ENCODE measurements at places on chromosomes 16 and 17. TPM values are rescaled to one million over a fixed set of nuclear protein-coding genes. Genes with fewer than 3 reads are reported as not detected.

Gene NTN3
- total RNA-seq: not detected

Gene OR1F1
- total RNA-seq: not detected

Gene POLG2
- total RNA-seq: 2.7 TPM

Gene CNGB1
- not detected for total RNA-seq

Gene KRTAP9-4
- total RNA-seq: 50.1 TPM

Gene MYH2
- total RNA-seq: not detected

Gene CA7
- not detected for total RNA-seq

DNA sequence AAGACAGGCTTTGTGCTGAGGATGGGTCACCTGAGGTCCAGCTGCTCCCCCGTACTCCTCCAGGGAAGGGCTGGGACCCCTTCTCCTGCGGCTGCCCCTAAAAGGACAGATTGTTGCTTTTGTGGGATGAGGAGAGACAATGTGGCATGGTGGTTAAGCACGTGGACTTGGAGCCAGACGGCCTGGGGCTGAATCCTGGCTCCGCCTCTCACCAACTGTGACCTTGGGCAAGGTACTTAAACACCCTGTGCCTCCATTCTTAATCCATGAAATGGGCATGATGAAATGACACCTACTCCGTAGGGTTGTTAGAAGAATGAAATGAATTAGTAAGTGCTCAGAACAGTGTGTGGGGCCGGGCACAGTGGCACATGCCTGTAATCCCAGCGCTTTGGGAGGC is 39.6 kb upstream of the PLCG2 start:
- no peak for DNase-seq
- H3K27ac ChIP-seq: no peak overlapping the region
- peaks cover 11% of the 10 kb centered on the region for H3K4me1 ChIP-seq
- no peak overlapping the region for H3K4me3 ChIP-seq
- no peaks in the 10 kb centered on the region for H3K27me3 ChIP-seq

GRCh38 chr16:68384288-68385161 is 63.8 kb downstream of the SMPD3 start:
- H3K4me3 ChIP-seq: no peak overlapping the region
- no peak for DNase-seq
- H3K4me1 ChIP-seq: no peaks in the 10 kb centered on the region
- no peaks in the 10 kb centered on the region for H3K27me3 ChIP-seq

- DNase-seq: peak; percentile 92
- H3K36me3 ChIP-seq: no peaks in the 10 kb centered on the region
- H3K27ac ChIP-seq: peak overlapping the region; percentile 97
- peak overlapping the region; percentile 61 for H3K4me3 ChIP-seq
- no peaks in the 10 kb centered on the region for H3K27me3 ChIP-seq
Measured at GRCh38 chr17:77320485-77321256, 179.9 kb downstream of the SEC14L1 start.

DNA sequence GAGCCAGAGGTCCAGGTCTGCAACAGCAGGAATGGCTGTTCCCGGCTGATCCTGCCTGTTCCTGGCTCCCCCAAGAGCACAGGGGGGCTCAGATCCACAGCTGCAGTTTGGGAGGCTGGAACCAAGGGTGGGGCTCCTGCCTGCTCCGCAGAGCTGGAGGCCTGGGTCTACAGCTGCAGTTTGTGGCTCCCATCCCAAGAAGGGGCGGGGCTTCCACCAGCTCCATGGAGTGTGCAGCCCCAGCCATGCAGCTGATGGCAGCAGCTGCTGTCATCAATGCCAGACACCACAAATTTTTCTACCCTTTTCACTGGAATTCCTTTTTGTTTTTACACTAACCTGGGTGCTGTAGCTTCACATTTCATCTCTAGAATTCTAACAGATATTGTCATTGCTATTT is 135.4 kb upstream of the KIF2B start:
- DNase-seq: no peak
- no peak overlapping the region for H3K4me3 ChIP-seq
- no peaks in the 10 kb centered on the region for H3K27me3 ChIP-seq
- H3K4me1 ChIP-seq: no peaks in the 10 kb centered on the region
- no peak overlapping the region for H3K27ac ChIP-seq
- H3K36me3 ChIP-seq: no peaks in the 10 kb centered on the region

DNA sequence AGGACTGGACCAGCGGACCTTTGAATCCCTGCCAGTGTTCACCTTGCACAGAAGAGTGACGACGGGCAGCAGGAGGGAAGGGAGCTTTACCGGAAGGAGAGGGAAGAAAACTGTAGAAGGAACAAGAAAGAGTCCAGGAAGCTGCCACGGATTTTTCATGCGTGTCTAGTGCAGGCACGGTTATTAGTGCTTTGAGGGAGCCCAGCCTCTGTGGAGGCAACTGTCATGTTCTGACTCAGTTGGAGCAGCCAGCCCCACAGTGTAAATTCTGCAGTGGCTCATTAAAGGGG is 6.5 kb upstream of the HOXB13 start:
- H3K4me1 ChIP-seq: peaks cover 14% of the 10 kb centered on the region
- no peaks in the 10 kb centered on the region for H3K36me3 ChIP-seq
- no peak overlapping the region for H3K27ac ChIP-seq
- H3K4me3 ChIP-seq: no peak overlapping the region

DNA sequence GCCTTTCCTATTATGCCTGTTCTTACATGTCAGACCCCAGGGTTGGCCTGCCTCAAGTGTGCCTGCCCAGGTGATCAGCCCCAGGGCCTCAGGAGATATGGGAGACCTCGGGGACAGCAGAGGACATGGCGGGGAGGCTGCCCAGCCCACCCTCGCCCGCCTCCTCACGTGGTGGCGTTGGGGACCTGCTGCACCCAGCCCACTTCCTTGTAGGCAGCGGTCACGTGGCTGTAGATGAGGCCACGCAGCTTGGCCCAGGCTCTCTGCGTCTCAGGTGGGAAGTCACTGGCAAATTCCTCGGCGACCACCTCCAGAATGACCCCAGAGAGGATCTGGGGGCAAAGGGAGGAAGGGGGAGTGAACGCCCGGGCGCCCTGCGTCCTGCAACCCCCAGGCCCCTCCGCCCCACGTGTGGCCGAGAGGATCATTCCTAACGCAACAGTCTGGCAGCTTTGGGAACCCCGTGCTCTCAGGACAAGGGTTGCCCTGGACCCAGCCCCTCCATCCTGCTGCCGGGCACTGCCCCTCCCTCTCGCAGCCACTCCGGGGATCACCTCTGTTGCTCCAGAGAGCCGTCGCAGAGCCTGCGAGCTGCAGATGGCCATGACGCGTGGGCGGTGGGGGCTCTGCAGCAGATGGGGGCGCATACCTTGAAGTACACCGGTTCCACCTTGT is 6.6 kb downstream of the CYGB start:
- peak overlapping the region; percentile 94 for H3K27ac ChIP-seq
- no peak for DNase-seq
- no peaks in the 10 kb centered on the region for H3K27me3 ChIP-seq
- no peak overlapping the region for H3K4me3 ChIP-seq
- peaks cover 58% of the 10 kb centered on the region for H3K4me1 ChIP-seq
- no peaks in the 10 kb centered on the region for H3K36me3 ChIP-seq

Measured in suprapubic skin (tissue), 4 donors.